Femur (tissue), 1 donor: ENCODE measurements at places on chromosomes 5 and 9.

GRCh38 chr5:74521401-74521800 is 119.1 kb downstream of the ENC1 start:
- no peak for DNase-seq

GRCh38 chr5:1910081-1910760 is 27.5 kb upstream of the IRX4 start:
- no peak for DNase-seq

- DNase-seq: no peak
These were observed 27.9 kb downstream of the AGTPBP1 start for GRCh38 chr9:85713897-85714296.

GRCh38 chr9:37200433-37201005 is 80.1 kb downstream of the ZCCHC7 start:
- DNase-seq: no peak

DNA sequence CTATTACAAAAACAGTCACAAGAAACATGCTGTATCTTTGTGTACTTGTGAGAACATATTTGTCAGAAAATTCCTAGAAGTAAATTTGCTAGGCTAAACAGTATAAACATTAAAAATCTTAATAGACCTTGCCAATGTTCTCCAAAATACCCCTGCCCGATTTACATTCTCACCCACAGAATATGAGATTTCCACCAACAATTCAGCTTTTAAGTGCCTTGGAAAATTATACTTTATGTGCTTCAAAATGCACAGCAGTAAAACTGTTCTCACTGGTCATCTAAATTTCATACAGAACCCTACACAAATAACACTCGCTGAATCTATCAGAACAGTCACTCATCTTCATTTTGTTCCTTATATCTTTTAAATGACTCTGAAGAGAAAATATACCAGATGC is 5.5 kb downstream of the MLLT3 start:
- DNase-seq: no peak

- DNase-seq: no peak
These were observed 264.8 kb downstream of the CETN3 start for GRCh38 chr5:90144625-90145327.

- DNase-seq: no peak
These were observed 96.1 kb upstream of the SGCD start for GRCh38 chr5:156230887-156231286.

- DNase-seq: peak; percentile 38
These were observed 38.9 kb downstream of the LYRM7 start for GRCh38 chr5:131209506-131210150.

- no peak for DNase-seq
These were observed 949.8 kb upstream of the TYRP1 start for GRCh38 chr9:11743356-11743755.

GRCh38 chr9:102845827-102846371 is 149.2 kb upstream of the CYLC2 start:
- no peak for DNase-seq

DNA sequence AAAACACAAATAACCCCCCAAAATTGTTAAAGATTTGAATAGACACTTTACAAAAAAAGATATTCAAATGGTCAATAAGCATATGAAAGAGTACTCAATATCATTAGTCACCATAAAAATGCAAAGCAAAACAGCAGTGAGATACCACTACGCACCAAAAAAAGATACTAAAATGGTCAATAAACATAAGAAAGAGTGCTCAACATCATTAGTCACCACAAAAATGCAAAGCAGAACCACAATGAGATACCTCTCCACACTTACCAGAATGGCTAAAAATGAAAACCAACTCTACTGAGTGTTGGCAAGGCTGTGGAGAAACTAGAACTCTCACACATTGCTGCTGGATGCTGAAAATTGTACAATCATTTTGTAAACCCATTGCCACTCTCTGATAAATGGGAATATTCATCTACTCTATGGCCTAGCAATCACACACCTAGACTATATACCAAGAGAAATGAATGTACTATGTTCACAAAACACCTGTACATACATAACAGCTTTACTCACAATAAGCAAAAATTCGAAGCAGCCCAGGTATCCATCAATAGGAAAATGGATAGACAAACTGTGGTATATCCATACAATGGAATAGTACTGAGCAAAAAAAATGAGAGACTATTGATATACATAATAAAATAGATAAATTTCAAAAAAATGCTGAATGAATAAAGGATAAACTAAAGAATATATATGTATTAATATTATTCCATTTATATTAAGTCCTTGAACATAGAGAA is 205.0 kb upstream of the DAPK1 start:
- DNase-seq: no peak

GRCh38 chr5:38468202-38468673 is 88.2 kb downstream of the LIFR start:
- peak; percentile 58 for DNase-seq

GRCh38 chr5:169980418-169981053 is at the start of gene INSYN2B:
Gene INSYN2B, minus strand, starts transcription at chr5:169980495. Its CDS starts 96,597 bp downstream, at chr5:169883898.
- peak; percentile 78 for DNase-seq

- DNase-seq: no peak
These were observed 73.6 kb downstream of the SCAMP1 start for GRCh38 chr5:78433972-78434371.

DNA sequence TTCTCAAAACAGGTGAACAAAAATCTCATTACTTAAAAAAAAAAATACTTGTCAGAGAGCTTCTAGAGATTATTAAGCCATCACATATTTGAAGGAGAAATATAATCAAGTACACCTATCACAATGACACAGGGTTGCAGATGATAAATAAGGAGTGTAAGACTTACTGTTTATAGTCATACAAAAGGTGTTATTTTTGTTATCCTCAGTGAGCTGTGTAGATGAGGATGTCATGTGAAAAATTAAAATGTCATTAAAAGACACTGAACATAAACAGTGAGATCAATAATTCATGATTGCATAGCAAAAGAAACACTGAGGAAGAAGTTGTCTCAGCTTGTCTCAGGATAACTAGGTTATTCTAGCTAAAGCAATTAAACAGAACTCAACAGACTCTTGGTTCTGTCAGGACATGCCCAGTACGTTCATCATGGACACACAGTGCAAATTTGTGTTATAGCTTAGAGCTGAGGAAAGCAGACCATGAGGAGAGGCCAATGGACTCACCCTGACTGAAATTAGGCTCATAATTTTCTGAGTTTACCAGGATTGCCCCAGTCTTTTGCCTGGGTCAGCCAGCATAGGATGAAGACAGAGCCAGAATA is 1162.6 kb upstream of the C9orf72 start:
- DNase-seq: no peak

GRCh38 chr5:178248750-178249149 is 16.1 kb upstream of the PHYKPL start:
- no peak for DNase-seq

DNA sequence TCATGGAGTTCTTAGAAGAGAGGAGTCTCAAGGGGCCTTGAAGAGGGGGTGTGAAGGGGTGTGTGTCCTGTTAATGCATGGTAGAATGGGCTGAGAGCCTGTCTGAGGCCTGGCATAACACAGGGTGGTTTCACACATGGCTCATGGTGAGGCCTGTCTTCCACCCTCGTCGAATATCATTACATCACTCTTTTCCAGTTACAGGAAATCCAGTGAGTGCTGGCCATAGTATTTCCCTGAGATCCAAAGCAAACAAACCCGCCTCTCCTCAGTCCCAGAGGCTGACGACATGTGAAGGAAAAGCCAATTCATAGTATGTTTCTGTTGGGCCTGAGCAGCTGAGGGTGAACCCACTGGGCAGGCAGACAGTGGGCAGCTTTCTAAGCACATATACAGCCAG is 159.4 kb upstream of the NR3C1 start:
- peak; percentile 78 for DNase-seq

GRCh38 chr5:142491270-142491669 is 166.4 kb upstream of the SPRY4 start:
- DNase-seq: peak; percentile 54

DNA sequence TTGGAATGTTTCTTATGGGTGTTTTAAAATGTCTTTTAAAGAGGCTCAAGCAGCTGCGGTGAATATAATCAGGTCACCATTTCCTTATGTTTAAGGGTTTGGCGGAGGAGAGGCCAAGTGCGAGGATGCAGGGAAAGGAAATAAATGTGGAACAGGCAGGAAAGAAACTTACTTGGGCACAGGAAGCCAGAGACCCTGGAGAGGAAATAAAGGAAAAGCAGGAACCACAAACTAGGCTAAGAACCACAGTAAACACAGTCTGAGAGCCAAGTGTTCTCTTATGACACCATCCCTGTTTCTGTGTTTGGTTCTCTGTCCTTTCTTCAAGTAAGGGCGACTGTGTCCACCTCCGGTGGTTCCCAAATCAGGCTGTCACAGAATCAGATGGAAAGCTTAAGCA is 166.5 kb downstream of the C9orf152 start:
- DNase-seq: no peak

- DNase-seq: no peak
These were observed 1.9 kb downstream of the PLPP6 start for GRCh38 chr9:4663956-4664355.

GRCh38 chr5:113212244-113212920 is 222.4 kb downstream of the TSSK1B start:
- peak; percentile 71 for DNase-seq

- no peak for DNase-seq
These were observed 3.0 kb upstream of the UBE2R2 start for GRCh38 chr9:33813712-33814641.

DNA sequence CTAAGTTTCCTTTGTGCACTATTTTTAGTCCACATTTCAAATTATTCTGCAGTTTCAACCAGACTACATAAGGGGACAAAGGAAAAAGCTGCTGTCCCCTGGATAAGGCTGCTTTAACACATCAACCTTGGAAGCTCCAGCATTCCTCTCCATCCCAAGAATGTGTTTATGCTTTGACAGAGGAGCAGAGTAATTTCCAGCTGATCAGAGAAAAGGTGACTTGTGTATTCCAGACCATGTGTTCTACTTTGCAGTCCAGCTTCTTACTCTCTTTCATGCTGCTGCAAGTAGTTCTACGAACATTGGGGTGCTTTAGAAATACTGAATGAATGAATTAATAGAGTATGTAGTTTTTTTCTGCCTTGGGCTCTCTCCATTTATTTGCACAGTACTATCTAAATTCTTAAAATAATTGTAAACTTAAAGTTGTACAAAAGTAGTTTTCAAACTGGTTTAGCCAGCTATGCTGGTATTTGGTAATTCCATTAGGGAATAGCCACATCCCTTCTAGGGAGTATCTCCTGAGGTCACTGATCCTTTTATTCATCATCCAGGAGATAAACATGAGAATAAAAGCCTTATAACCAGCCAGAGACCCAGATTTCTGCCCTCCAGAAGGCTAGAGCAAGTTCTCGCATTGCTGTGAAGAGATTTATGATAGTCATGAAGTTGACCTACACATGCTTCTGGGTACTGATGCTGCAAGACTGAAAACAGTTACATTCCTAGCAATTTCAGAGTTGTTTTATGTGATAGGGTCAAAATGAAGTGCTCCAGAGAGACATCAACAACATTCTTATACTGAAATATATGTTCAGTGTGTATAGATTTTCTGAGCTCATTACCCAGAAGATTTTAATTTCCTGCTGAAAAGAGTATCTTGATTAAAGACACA is 215.2 kb downstream of the COMMD10 start:
- DNase-seq: no peak

DNA sequence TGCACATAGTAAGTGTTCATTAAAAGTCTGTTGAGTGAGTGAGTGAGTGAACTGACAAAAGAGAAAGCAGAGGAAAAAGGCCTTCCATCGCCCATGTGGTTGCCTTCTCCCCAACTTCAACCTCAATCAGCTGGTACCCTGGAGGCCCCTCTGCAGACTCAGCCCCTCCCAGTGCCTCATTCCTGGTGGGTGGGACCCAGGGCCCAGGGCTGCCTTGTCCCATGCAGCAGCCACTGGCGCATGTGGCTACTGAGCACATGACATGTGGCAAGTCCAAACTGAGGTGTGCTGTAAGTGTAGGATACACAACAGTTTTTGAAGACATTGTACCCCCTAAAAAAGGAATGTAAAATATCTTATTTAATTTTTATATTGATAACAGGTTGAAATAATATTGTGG is 29.6 kb downstream of the NDUFA8 start:
- DNase-seq: no peak

- DNase-seq: no peak
These were observed 54.4 kb upstream of the EXOC3 start for GRCh38 chr5:388266-389196.

DNA sequence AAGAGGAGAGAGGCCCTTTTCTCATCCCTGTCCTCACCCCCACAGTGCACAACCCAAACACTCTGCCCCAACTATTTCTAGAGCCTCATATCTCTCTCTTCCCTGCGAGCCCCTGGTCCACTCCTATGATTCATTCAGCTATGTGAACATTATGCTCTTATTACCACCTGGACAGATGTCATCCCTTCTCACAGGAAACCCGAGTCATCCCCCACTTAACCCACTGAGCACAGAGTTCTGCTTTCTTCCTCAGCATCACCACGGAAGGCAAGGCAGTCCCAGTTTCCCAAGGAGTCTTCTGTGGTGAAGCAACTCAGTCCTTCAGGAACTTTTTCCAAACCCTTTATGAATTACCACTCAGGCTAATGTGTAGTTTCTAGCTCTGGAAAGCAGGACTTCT is 1.3 kb downstream of the DNAI1 start:
- no peak for DNase-seq

GRCh38 chr9:18421391-18421790 is 52.6 kb upstream of the ADAMTSL1 start:
- no peak for DNase-seq

DNA sequence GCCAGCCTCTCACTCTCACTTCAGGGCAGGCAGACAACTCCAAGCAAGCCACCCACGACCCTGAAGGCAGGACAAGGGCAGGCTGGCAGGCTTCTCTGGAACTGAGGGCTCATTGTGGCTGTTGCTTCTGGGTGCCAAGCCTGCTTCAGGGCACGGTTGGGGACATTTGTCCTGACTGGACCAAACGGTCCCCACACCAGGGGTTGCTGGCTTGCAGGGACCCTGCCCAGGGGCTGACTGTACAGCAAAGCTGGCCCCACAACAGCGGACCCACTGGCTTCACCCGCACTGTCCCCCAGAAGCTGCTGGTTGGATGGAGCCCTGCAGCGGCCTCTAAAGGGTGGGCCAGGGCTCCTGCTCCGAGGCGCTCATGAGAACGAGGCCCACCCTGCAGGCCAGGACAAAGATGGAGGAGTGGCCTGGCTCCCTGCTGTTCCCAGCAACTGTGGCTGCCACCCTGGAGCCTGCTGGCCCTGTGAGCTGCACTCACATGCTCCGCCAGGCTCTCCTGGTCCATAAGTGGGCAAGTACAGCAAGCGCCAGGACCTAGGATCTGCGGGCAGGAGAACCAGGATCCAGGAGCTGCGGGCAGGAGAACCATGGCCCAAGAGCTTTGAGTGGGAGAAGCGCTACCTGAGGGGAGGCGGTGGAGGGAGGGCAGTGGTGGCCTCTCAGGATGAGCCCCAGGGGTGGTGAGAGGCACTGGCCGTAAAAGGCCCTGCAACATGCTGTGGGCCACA is 34.4 kb upstream of the NSMF start:
- DNase-seq: no peak

DNA sequence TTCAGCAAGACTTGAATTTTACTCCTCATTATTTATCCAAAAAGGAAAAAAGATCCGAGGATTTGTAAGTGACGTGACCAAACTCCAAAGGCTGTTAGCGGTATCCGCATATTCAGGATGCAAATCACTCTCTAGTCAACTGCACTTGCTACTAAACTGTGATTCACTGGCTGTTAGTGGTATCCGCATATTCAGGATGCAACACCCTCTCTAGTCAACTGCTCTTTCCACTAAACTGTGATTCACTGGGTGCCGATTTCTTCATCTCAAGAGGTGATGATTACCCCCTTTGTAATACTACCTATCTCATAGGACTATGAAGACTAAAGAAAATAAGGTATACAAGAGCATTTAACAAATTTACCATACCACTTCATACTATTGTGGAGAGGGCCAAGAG is 5.7 kb downstream of the MAPKAP1 start:
- DNase-seq: no peak

- DNase-seq: no peak
These were observed 28.4 kb downstream of the PRRC2B start for GRCh38 chr9:131422241-131422792.
